ENCODE measurements at places on chromosomes 1 and 21. TPM values are rescaled to one million over a fixed set of nuclear protein-coding genes. Genes with fewer than 3 reads are reported as not detected.

DNA sequence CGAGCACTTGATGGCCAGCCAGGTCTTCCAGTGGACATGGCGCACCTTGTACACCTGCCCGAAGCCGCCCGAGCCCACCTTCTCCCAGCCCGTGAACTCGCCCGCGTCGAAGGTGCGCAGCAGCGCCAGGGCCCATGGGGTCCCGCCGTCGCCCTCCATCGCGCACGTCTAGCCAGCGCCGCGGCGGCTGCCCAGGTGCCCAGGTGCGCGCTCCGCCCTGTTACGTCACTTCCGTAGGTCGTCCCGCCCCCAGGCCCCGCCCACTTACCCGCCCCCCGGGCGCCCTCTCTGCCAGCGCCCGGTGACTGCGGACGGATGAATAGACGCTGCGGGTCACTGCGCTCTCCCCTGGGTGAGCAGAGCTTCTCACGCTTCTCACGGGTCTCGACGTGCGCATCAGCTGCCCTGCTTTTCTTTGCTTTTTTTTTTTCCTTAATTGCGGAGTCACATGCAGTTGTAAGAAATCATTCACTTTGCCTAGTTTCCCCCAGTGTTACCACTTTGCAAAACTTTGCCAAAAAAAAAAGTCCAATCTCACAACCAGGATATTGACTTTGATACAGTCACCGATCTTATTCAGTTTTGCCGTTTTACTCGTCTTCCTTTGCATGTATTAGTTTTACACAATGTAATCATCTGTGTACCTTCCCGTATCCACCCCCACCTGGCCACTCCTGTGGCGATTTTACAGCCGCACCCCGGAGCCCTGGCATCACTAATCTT is at the start of gene RIPK4:
Gene RIPK4 (minus strand): TSS at position 170 of the 723 bp plus-strand sequence. CDS start 11 bp downstream, at position 159.
- DNase-seq, result no peak

The CKS1B gene
- total RNA-seq, result 17.8 TPM

GRCh38 chr1:21030181-21030580 is 146.5 kb downstream of the EIF4G3 start:
- no peak for DNase-seq

The LRRC39 gene
- total RNA-seq, result 166 TPM

DNA sequence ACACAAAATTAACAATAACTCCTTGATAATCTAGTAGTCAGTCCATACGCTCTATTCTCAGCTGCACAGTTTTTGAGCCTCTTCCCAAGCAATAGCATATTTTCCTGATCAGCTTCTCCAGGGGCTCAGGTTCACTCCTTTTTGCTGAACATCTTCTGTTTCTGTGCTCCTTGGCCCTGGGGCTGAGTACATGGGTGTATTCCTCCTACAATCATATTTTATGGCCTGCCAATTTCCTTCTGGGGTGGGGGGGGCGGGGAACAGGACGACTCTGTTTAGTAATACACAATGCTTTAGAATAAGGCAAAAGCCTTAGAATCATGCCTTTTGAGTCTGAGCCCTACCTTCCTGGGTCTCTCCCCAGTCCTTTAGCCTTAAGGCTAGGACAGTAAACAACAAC is 8.5 kb downstream of the CLDN19 start:
- DNase-seq, result no peak

GRCh38 chr1:214003233-214003632 is 15.5 kb downstream of the PROX1 start:
- no peak for DNase-seq

The VHLL gene
- not detected for total RNA-seq

The KCNJ6 gene
- total RNA-seq, result not detected

DNA sequence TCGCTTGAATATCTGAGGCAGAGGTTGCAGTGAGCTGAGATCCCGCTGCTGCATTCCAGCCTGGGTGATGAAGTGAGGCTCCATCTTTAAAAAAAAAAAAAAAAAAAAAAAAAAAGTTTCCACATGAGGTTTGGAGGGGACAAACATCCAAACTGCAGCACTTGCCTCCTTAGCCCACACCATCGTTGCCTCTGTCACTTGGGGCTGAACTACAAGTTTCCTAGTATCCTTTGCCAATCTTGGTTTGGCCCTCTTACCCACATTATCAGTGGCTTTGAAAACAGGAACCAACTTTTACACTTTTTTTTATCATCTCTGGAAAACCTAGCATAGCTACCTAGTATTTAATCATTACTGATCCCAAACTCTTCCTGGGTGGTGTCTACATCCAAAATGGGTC is 59.2 kb downstream of the CLSTN1 start:
- DNase-seq, result no peak

- DNase-seq, result peak; percentile 42
Measured at GRCh38 chr1:6385488-6386191, 7.9 kb downstream of the ACOT7 start.

DNA sequence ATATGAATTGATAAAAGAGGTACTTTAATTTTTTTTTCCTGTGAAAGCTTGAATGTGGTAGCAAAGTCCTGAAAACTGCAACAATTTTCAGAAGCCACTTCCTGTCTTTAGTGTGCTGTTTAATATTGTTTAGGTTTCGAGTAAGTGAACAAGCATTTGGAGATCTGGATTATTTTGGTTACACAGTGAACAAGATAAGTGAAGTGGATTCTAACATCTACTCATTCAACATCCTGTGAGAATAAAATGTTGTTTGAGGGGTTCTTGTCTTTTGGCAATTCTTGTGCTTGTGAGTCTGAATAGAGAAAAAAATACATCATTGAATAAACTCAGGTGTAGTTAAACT is 35.2 kb upstream of the PLA2G4A start:
- no peak for DNase-seq

GRCh38 chr21:46363698-46364097 is 39.7 kb downstream of the PCNT start:
- DNase-seq, result no peak

DNA sequence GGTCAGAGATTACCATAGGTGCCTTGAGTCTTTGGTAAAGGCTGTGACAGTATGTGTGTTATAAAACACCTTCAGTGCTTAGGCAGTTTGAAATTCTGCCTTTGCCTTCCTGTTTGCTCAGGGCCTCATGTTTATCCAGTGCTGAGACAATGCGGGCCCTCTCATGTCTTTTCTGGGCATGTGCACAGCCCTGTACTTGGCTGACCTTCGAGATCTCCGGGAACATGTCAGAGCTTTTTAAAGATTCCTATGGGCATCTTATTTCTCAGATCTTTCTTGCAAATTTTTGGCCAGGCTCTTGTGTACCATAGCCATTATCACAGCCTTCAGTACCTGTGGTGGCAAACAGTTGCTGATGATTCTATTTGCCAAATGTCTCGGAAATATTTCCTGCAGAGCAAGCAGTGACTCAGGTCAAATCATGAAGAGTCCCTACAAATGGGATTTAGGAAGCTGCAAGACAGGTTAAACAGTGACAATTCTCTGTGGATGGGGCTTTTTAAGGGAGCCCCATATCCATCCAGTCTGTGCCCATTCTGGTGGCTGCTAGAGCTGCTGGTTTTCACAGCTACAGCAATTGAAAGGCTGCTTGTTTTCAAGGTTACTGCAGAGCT is 42.1 kb downstream of the HOOK1 start:
- no peak for DNase-seq

GRCh38 chr1:32242341-32242851 is 4.6 kb upstream of the FAM167B start:
- DNase-seq, result peak; percentile 59

The VWA1 gene
- 13.7 TPM for total RNA-seq

- DNase-seq, result peak; percentile 92
Measured at GRCh38 chr1:12161662-12162458, 4.9 kb upstream of the TNFRSF1B start.

GRCh38 chr1:233439721-233440120 is 112.2 kb downstream of the MAP3K21 start:
- no peak for DNase-seq

GRCh38 chr1:181635110-181635509 is 151.8 kb downstream of the CACNA1E start:
- no peak for DNase-seq

DNA sequence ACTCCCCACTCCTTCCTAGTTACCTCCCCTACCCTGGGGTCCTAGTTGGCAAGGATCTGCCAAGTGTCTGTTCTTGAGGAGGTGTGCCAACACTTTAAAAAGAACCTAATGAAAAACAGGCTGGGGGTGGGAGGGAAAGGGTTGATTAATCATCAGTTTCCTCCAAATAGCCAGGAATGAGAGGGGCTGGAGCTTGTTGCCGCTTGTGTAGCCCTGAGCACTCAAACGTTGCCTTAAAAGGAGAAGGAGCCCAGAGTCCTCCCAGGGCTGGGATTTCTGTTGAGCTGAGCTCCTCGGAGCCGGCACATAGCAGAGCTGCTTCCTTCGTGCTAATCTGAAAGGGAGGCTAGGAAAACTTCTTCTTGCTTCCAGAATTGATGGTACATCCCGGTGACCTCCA is 15.9 kb downstream of the SHISA4 start:
- no peak for DNase-seq

The PYHIN1 gene
- 0.11 TPM for total RNA-seq

DNA sequence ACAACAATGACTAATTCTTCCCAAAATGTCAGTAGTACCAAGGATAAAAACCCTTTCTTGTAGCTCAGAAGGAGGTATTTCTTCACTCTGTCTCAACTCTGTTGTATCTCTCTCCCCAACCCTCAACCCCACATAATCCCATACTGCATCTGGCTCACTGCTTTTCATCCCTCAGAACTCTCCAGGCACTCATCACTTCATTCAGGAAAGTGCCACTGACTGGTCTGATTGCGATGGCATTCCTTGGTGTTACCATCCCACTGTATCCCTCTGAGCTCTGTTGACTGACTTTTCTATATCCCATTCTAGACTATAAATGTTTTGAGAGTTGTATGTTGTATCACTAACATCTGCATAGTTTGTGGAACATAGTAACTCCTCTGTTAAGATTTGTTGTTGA is 483.5 kb upstream of the ADGRL2 start:
- DNase-seq, result no peak

DNA sequence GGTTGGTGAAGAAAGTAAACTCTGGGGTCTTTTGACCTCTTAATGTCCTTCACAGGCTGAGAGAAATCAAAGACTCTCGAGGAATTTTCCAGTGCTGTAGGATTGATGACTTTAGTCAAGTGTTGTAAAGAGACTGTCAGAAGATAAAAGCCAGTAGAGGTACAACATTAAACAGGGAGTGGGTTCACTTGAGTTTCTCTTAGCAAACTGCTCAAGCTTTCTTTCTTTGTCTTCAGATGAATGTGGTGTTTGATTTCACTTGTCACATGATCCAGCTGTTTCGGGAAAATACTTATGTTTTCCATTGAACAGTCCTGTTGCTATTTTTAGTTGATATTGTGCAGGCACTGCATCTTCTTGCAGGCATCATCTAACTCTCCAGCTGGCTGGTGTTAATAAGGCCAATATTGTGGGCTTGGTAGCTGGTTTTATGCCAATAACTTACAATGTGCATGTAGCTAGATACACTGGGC is 45.6 kb downstream of the XCL2 start:
- no peak for DNase-seq

GRCh38 chr1:186967656-186968394 is 139.1 kb downstream of the PLA2G4A start:
- no peak for DNase-seq

The PAPPA2 gene
- 0.41 TPM for total RNA-seq

The CFAP126 gene
- total RNA-seq, result not detected

GRCh38 chr1:31535561-31535960 is 40.8 kb upstream of the TINAGL1 start:
- no peak for DNase-seq

The SPRR2B gene
- not detected for total RNA-seq

DNA sequence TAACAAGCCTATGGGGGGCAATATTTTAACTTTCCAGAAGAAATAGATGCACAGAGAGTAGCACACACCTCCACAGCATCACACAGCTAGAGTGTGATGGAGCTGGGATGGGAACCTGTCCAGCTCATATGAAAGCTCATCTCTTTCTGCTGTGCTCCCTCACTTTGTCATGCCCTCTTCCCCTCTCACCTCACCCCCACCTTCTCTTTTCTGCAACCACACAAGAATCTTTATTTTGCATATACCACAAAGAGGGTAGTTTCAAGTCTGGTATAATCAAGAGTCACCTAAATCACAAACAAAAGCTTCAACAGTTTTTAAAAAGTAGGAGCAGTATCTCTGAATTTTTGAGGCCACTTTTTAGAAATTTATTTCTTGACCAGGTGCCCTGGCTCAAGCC is 22.6 kb downstream of the FOXD2 start:
- no peak for DNase-seq

GRCh38 chr1:203771901-203772301 is 6.9 kb downstream of the LAX1 start:
- DNase-seq, result no peak

GRCh38 chr1:12480748-12481362 is 137.2 kb downstream of the DHRS3 start:
- no peak for DNase-seq

The FMO3 gene
- 1.3 TPM for total RNA-seq

- DNase-seq, result no peak
Measured at GRCh38 chr1:46723901-46724300, 5.0 kb upstream of the EFCAB14 start.

- DNase-seq, result peak; percentile 48
Measured at GRCh38 chr1:44808938-44809917, 905 bp downstream of the BTBD19 start.

- DNase-seq, result peak; percentile 68
Measured at GRCh38 chr1:94039514-94039870, 81.5 kb downstream of the ABCA4 start.

The TIE1 gene
- 25.1 TPM for total RNA-seq

GRCh38 chr1:53048960-53049573 is 12.9 kb upstream of the PODN start:
- DNase-seq, result no peak

GRCh38 chr1:15229707-15230131 is 17.3 kb upstream of the FHAD1 start:
- no peak for DNase-seq

The KRTAP19-8 gene
- total RNA-seq, result not detected

GRCh38 chr1:25896266-25896665 is 10.0 kb downstream of the STMN1 start:
- DNase-seq, result no peak
